ENCODE measurements at places on chromosomes 16 and 17. TPM values are rescaled to one million over a fixed set of nuclear protein-coding genes. Genes with fewer than 3 reads are reported as not detected.

HBM gene
- 5.7 TPM for polyA plus RNA-seq

NPIPB2 gene
- polyA plus RNA-seq = 5.5 TPM

PROCA1 gene
- polyA plus RNA-seq = 7.3 TPM

UTS2R gene
- 0.55 TPM for polyA plus RNA-seq

TTC19 gene
- polyA plus RNA-seq = 58.4 TPM

HOXB5 gene
- 38.4 TPM for polyA plus RNA-seq

ABCA8 gene
- polyA plus RNA-seq = 1.4 TPM

WNT3 gene
- 1.9 TPM for polyA plus RNA-seq

ITGA2B gene
- 5.5 TPM for polyA plus RNA-seq

SECTM1 gene
- 1.4 TPM for polyA plus RNA-seq

All from right renal pelvis (tissue), 4 donors.